ENCODE measurements at places on chromosomes 16 and 17.

DNA sequence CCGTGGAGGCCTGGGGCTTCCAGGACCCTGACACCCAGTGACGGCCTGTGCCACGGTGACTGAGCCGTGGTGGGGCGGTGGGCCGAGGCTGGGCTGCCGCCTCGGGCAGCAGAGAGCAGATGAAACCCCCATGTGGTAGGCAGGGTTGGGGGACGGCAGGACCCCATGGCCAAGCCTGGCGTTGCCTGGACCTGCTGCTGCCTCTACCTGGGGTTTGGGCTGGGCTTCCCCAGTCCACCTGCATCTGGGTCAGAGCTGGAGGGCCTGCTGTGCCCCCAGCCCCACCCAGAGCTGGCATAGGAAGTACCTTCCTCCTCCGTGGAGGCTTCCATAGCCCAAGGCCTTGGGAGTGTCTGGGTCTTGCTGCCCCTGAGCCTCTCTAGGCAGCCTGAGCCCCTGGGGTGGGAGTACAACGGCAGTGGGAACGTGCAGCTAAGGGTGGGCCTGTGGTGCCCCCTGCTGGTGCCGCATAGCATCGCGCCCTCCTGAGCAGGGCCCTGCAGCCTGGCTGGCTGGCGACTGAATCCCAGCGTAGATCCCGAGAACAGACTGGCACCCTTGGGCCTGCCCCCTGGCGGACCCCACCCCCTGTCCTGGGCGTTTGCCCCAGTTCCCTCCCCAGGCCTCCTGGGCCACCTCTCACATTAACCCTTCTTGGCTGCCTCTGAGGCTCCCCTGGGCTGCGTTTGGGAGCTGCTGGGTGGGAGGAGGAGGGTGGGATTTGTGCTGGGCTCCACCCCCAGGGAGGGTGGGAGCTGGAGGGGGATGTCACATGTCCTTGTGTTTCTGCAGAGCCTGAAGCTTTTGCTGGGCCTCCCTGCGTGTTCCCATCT is 12.6 kb upstream of the ATP6V0C start:
- DNase-seq, result no peak

DNA sequence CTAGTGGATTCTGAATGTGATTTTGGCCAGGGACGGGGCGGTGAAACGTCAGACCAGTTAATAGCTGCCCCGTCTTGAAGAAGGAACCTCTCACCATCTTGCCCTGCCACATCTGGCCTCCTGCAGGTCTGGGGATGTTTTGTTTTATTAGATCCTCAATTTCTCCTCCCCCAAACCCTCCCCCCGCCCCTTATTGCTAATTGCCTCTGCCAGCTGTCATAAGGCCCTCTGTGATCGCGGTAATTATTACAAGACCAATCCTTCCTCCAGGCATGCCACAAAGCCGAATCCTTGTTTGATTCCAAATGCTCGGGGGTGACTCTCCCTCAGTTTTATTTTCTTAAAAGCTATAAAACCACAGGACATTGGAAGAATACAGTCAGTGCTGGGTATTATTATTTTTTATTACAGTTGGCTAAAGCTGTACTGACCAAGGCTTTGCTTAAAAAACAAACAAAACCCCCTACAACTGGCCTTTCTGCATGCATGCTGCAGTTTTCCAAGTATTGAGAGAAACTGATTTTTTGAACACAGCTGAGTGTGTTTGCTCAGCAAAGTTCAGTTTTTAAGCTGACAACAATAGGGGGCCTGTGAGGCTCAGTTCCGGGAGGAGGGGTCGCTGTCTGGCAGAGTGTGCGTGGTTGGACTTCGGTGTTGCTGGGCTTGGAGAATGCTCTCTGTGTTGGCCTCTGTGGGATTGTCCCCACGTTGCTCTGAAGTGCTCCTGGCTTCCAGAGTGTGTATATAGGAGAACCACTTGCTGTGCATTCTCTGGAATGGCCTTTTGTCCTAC is 1.7 kb downstream of the KSR1 start:
- DNase-seq, result no peak

GRCh38 chr17:1553354-1554266 is 9.0 kb downstream of the PITPNA start:
- no peak for DNase-seq

- no peak for DNase-seq
Measured at GRCh38 chr17:5121186-5121841, 5.5 kb downstream of the USP6 start.

DNA sequence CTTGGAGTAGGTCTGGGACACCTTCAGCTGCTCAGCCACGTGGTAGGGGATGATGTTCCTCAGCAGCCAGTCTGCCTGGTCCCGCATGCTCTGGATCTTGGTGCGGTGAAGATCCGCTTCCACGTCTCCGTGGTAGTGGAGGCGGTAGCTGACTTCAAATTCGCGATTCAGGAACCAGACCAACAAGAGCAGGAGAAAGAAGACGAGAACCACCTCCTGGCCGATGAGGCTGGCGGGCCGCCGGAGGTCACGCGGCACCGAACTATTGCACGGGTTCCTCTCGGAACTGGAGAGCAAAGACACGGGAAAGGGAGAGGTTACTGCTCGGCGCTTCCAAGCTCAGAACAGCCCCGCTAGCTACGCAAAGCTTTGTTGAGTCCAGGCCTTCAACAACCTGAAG is 86.2 kb upstream of the CREBBP start:
- DNase-seq, result no peak

- DNase-seq, result no peak
Measured at GRCh38 chr17:58270476-58271215, 10.1 kb downstream of the MPO start.

DNA sequence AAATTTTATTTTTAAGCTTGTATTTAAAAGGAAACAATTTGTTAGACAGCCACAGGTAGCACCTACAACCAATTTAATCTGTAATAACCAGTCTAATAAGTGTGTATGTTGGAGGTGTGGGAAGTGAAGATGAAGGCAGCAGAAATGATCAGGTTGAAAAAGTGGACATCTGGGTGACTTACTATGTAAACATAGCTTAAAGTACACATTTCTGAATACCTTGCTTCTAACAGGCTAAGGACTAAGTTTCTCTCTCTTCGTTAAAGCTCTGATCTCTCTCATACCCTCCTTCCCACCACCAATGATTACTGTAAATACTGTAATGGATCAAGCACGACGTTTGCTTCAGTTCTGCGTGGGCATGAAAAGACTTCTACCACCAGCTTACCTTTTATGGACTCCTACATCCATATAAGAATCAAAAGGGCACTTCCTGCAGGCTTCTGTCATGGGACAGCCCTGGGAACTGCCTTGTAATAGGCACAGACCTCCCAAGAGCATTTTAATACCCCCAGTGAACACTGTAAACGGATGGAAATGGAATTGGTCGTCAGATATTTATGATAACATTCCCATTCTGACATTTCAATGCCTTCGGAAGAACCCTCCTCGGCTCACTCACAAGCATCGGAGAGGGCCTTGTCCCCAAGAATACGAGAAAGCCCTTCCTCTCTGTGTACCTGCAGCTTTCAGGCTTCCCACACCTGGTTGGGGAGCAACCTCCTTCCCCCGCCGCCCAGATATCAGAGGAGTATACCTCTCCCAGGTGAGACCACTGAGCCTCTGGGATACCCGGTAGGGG is 700 bp downstream of the CCDC43 start:
- no peak for DNase-seq

DNA sequence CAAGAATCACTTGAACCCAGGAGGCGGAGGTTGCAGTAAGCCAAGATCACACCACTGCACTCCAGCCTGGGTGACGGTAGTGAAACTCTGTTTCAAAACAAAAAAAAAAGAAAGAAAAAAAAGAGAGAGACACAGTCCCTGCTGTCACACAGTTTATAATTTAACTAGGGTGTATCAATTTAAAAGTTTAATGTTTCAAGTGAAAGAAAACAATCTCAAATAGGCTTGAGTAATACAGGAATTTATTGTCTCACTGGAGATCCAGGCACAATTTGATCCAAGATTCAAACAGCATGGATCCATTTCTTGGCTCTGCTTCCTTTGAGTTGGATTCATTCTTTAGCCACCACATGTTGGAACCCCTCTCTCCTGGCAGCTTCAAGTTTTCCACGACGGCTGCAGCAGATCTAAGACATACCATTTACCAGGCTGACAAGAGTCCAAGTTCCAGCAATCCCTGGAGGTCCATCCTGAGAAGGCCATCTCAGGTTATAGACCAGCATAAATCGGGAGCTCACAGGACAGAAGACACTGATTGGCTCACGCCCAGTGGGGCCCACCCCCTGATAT is 97.5 kb downstream of the YPEL2 start:
- DNase-seq, result no peak

GRCh38 chr17:63694950-63695773 is 4.8 kb downstream of the LIMD2 start:
- no peak for DNase-seq

GRCh38 chr16:88566158-88566557 is 4.0 kb upstream of the ZC3H18 start:
- peak; percentile 32 for DNase-seq

- DNase-seq, result no peak
Measured at GRCh38 chr16:66927918-66928649, 2.7 kb upstream of the RRAD start.

DNA sequence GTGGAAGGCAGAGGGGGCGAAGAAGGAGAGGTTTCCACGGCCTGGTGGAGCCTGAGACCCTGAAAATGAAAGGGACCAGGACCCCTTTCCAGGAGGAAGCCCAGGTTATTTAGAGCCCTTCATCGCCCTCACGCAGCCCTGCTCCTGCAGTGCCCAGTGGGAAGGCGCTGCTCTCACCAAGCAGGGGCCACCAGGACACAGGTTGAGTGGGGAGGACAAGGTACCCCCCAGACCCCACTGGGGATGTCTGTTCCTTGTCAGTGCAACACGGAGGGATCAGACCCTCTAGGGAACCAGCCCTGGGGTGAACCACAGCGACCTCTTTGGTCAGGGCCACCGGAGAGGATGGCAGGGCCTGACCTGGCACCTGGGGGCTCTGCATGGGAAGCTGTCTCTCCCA is 163.9 kb downstream of the C16orf95 start:
- no peak for DNase-seq

All from non-pigmented ciliary epithelial cell (primary cell).